ENCODE measurements at places on chromosomes 13 and 19.

GRCh38 chr13:38602266-38602665, 84.6 kb upstream of the FREM2 start:
- no peak for DNase-seq

DNA sequence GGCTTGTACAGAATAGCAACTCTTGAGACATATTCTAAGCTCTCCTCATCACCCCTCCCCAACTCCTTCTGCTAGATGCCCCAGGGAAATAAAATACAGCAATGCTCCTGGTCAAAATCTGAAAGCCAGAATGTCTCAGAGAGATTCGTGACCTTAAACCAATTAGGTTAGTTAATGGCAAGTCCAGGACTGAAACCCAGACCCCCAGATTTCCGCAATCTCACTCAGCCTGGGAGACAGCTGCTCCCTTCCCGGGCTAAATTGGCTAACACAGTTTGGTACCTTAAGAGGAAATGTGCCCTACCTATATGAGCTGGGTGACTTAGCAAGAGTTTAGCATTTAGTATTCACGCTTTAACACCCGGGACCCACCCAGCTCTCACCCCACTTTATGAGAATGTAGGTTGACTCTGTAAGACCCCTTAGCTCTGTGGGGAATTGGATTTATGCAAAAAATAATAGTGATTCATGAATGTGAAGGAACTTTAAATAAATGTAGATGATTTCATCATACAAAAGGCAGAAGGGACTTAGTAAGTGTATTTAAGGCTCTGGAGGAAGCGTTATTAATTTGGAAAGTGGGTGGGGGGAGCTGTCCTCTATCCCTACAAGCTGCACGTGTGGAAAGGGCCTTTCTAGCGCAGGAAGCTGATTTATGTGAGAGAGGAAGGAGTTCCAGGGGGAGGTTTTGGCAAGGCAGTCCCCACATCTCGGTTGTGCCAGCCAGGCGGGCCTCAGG, 1.1 kb downstream of the DLEU7 start:
- no peak for DNase-seq

DNA sequence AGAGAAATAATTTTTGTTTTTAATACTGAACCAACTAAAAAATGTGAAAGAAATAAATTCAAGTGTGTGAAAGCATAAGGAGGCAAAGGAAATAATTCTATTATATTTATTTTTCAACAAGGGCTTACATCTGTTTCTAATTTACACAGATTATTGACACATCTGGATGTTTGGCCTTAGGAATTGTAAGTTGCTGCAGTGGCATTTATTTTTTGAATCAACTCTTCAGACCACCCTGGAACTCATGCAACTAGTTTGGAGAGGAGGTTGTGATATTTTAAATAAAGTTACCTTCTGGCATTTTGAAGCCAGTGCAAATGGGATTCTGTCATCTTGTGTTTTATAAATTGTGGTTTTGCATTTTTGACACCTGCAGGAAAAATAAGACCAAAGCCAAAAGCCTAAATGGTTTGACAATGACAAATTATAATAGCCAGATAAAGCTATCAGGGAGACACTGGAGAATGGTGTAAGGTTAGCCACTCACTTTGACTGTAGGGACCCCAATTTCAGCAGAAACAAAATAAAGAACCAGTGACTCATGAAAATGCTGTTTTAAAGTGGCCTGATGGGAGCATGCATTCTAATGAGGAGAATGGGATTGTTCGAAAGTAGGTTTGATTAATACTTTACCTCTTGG, 192.9 kb downstream of the KLF5 start:
- no peak for DNase-seq

DNA sequence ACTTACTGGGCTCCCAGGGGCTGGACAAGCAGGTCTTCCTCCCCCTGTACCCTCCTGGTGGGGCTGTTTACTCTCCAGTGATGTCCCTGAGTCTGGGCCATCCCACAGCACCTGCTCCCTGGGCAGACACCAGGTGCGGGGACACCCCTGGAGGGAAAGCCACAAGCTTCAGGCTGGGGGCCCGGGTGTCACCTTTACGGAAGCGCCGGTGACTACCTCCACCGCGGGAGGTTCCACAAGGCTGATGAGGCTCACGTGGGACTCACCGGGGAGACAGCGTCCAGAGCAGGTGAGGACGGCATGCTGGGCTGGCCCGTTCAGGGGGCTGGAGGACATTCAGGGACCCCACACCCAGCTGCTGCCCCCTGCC, 24.9 kb downstream of the NFILZ start:
- DNase-seq = no peak

- no peak for DNase-seq
Measured at GRCh38 chr19:18197306-18197705, 4.3 kb downstream of the MPV17L2 start.

- no peak for DNase-seq
Measured at GRCh38 chr19:23393121-23393520, 2.1 kb downstream of the ZNF91 start.

GRCh38 chr19:7101498-7102253, 32.2 kb downstream of the ZNF557 start:
- DNase-seq = no peak

DNA sequence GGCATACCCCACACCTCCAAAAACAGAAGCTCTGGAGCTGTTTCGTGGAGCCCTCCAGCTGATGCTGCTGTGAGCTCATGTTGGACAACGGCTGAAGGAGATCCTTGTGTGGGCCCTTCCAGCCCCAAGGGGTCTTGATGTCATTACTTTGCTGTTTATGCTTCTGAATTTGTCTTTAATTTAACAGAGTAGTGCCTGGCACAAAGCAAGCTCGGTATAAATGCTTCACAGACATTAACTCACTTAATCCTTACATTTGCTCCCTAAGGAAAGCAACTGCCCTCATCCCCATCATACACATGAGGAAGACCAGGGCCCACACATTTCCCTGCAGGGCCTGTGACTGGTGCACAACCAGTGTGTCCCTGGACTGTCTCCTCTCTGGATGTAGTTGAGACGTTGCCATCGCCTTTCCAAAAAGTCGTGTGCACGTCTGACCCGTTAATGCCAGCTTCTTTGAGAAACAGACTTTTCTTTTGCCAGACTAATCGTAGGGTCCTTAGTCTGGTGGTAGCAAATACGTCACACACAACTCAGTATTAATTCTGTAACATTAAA, 7.6 kb downstream of the COL4A1 start:
- no peak for DNase-seq

GRCh38 chr13:109158383-109158782, 529.0 kb downstream of the MYO16 start:
- no peak for DNase-seq

GRCh38 chr13:79880818-79881217, 399.9 kb downstream of the NDFIP2 start:
- DNase-seq = no peak

- no peak for DNase-seq
Measured at GRCh38 chr13:73440296-73440895, 381.6 kb downstream of the KLF5 start.

- no peak for DNase-seq
Measured at GRCh38 chr13:45918597-45918996, 67.0 kb upstream of the SIAH3 start.

GRCh38 chr13:108508263-108508662, 121.1 kb upstream of the MYO16 start:
- no peak for DNase-seq

DNA sequence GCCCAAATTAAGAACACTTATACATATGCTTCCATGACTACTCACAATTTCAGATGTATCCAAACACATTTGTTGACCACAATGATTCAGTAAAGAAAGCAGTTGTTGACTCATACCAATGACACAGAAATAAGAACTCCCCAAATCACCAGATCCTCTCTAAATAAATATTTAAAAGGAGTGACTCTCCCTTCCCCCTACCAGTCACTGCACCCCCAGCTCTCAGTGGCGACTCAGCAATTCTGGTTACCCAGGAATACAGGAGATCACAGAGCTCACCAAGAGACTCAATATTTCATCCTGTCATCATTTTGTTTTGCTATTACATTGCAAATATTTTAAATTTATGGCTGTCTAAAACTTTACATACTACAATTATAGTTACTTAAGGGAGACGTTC, 131.5 kb downstream of the RGCC start:
- no peak for DNase-seq

GRCh38 chr13:51717786-51718398, 86.1 kb downstream of the DHRS12 start:
- DNase-seq = no peak

DNA sequence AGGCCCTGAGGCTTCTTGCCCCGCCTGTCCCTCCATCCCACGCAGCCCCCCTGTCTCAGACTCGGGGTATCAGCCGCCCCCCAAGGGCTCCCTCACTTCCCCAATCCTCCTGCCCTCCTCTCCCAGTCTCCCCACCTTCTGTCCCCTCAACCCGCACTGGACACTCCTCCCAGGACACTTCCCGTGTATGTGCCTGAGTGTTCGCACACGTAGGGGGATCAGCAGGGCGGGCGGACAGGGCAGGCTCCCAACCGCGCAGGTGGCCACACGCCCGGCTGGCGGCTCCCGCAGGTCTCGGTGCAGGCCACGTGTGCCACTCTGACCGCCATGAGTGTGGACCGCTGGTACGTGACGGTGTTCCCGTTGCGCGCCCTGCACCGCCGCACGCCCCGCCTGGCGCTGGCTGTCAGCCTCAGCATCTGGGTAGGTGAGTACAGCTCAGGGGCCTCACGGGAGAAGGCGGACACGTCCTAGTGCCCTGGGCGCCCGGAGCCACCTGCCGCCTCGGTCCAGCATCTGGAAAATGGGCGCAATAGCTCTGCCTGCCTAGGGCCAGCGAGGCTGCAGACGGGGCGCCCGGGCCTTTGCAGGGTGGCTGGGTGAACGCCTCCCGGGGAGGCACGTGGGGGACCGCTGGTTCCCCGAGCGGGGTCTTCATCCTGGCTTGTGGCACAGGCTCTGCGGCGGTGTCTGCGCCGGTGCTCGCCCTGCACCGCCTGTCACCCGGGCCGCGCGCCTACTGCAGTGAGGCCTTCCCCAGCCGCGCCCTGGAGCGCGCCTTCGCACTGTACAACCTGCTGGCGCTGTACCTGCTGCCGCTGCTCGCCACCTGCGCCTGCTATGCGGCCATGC, 2.3 kb downstream of the KISS1R start:
- DNase-seq = no peak

- no peak for DNase-seq
Measured at GRCh38 chr13:39144391-39144790, 106.1 kb downstream of the NHLRC3 start.
